ENCODE measurements at places on chromosomes 6 and 20.

- no peak for DNase-seq
Measured at GRCh38 chr20:6956574-6956973, 189.1 kb downstream of the BMP2 start.

GRCh38 chr20:20731945-20732296 is 19.5 kb upstream of the RALGAPA2 start:
- DNase-seq = no peak

DNA sequence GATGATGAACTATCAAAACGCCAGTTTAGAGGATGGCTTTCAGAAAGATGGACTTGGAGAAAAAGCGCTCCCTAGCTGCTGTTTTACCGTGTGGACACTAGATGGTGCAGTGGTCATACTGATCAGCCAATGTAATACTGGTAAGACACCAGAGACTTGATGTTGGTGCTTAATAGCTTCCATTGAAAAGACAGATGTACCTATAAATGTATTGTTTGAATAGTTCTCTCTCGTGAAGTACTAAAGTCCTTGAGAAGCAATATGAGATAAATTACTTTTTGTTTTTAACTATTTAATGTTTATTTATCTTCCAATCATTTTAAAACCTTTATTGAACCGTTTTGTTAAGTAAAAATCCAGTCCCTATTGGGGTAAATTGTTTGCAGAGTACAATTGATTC is 63.9 kb upstream of the FUCA2 start:
- DNase-seq = peak; percentile 89

GRCh38 chr6:6870921-6871320 is 236.8 kb upstream of the RREB1 start:
- DNase-seq = no peak
